NCI-H1048 (cell line): ENCODE measurements at places on chromosomes 11 and 22.

DNA sequence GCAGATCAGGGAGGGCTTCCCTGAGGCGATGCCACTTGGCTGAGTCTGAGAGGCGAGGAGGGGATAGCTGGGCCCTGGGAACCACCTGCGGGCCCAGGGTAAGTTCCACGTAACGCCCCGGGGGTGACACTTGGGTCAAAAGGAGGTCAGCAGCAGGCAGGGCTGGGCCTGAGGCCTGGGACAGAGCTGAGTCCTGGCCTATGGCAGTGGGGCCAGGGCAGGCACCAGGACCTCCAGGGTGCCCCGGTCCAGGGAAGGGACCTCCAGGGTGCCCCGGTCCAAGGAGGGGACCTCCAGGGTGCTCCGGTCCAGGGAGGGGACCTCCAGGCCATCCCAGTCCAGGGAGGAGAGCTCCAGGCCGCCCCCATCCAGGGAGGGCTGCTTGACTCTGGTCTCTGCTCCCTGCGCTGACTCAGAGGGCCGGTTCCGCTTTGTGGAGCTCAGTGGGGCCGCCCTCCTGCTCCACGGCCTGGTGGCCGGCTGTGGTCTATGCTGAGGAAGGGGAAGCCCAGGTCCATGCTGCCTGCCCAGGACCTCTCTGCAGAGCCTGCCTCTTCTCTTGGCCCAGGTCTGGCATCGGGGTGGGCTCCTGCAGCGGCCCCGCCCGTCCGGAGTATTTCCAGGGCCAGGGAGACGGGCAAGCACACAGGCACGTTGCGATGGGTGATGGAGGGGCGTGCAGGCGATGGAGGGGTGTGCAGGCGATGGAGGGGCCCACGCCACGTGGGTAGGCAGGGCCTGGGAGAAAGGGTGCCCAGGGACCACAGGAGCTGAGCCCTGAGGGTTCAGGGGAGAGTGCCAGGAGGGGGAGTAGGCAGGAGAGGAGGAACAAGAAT, 19.5 kb upstream of the WNT7B start:
- no peak for DNase-seq

- no peak for DNase-seq
Measured at GRCh38 chr11:61966734-61967115, 709 bp downstream of the FTH1 start.

GRCh38 chr11:13672576-13673210, 4.2 kb downstream of the FAR1 start:
- no peak for DNase-seq

GRCh38 chr11:109247071-109247470, 174.9 kb upstream of the C11orf87 start:
- no peak for DNase-seq

- no peak for DNase-seq
Measured at GRCh38 chr22:48797731-48798130, 1029.9 kb downstream of the BRD1 start.

GRCh38 chr11:11476971-11477645, 124.1 kb upstream of the CSNK2A3 start:
- DNase-seq: no peak

- DNase-seq: no peak
Measured at GRCh38 chr22:42881982-42882656, 25.0 kb upstream of the ARFGAP3 start.
